ENCODE measurements at places on chromosomes 3 and 15. TPM values are rescaled to one million over a fixed set of nuclear protein-coding genes. Genes with fewer than 3 reads are reported as not detected.

- DNase-seq = no peak
Measured at GRCh38 chr15:66900586-66901310, 164.7 kb upstream of the SMAD3 start.

DNA sequence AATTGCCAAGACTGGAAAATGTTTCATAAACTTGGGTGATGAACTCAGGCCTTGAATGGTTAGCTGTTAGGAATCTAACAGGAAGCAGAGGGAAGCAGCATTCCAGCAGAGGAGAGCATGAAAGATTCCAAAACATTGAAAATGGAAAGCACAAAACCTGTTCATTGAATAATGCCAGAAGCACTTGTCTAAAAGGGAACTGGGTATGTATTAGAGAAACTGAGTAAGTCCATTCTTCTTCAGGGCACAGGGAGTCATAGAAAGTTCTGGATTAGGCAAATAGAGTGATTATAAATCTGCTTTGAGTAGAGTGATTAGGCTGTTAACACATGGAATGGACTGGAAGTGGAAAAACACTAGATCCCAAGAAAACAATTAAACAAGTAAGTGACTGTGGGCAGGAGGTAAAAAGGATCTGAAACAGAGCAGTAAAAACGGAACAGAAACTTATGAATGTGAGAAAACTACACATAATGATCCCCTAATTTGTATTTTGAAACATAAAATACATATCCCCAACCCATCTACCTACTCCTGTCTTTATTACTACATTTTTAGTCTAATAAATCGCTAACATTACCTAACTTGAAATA, 343.4 kb downstream of the TBC1D5 start:
- no peak for DNase-seq

DNA sequence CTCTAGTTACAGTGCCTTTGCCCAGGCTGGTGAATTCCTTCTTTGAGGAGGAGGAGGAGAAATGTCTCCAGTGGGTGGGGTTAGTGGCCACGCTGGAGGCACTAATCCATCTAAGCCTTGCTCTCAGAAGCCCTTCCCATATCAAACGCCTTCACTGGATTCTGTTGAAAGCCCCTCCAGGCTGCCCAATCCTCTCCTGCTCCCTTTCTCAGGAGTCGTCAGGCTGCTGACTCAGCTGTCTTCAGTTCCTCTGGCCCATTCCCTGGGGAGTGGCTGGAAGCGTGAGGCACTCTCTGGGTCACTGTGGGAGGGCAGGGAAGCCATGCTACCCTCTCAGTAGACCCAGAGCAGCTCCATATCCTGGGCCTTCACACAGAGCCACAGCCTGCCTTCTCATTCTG, 2.7 kb downstream of the AP2M1 start:
- no peak for DNase-seq

DNA sequence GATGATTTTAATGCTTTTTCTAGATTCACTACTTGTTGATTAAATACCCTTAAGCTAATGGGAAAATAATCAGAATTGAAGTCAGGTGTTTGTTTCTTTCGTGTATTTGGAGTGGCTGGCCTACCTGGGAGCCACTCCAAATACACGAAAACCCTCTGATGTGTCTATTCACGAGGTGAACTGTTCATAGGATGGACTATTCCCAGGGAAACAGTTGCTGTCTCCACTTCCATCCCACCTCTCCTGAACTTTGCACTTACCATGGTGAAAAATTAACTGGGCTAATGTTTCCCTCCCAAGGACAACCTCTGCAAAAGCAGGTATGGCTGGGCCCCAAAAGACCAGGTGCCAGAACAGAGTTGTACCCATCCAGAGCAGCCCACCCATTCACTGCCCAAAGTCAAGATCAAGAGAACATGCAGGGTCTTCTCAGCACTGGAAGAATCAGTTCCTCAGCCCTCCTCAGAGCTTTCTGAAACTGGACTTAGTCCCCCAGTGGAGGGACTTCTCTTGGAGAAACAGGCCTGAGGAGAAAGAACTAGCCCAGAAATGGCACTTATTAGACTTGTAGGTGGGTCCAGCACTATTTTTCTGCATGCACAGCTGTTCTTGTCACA, 2.9 kb upstream of the SMAD3 start:
- DNase-seq = no peak

DNA sequence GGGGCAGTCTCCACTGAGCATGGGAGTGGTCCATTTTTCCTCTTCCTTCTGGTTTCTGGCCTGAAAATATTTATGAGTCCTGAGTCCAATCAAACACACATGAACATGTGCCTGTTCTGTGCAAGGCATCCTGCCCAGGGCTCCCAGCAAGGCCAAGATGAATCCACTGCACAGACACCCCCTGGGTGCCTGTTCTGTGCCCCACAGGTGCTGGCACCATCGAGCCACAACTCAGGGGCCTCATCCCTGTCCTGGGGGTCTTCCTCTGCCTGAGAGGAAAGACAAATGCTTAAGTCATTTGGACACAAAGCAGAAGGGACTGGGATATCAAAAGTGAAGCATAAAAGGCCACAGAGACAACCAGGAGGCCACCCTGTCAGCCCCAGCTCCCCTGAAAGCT, 87.4 kb upstream of the IQSEC1 start:
- DNase-seq = no peak

DNA sequence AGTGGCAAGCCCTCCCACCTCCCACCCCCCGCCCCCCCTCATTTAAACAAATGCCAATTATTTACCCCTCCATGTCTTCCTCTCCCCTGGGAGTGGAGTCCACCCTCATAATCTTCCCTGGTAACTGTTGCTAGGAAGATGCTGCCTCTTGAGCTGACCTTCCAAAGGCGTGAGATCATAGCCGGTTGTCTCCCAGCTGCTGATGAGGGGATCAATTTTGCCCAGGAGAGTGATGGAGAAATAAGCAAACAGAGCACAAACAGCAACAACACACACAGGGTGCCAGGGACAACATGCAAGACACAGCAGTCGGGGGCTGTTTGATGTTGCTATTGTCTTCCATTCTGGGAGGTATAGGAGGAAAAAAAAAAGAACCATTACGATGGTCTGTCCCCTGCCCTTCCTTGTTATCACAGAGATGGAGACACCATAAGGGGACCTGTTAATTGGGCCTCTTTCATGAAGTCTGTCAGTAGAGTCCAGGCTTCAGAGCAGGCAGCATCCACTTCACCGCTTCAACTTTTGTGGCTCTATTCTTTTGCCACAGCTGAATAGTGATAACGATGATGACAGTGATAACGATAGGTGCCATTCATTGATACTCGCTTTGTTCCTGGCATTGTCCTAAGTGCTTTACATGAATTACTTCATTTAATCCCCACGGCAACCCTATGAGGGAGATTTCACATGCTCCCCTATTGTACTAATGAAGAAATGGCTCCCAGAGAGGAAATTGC, 76.9 kb upstream of the RGMA start:
- DNase-seq = no peak

Gene TMEM158
- not detected for total RNA-seq

Gene SATB1
- total RNA-seq = 962 TPM

Gene TMEM207
- not detected for total RNA-seq

Gene COMMD2
- 40.6 TPM for total RNA-seq

Gene WDR76
- total RNA-seq = 108 TPM

Gene TRPC1
- 5.6 TPM for total RNA-seq

All from activated T-cell treated with anti-CD3 and anti-CD28 coated beads, Interleukin-2, amount 50 U/mL, for 72 hours (primary cell).